ENCODE measurements at places on chromosomes 16 and 17.

- no peak for DNase-seq
Observed at GRCh38 chr17:73640691-73641090, 3.6 kb downstream of the SDK2 start.

DNA sequence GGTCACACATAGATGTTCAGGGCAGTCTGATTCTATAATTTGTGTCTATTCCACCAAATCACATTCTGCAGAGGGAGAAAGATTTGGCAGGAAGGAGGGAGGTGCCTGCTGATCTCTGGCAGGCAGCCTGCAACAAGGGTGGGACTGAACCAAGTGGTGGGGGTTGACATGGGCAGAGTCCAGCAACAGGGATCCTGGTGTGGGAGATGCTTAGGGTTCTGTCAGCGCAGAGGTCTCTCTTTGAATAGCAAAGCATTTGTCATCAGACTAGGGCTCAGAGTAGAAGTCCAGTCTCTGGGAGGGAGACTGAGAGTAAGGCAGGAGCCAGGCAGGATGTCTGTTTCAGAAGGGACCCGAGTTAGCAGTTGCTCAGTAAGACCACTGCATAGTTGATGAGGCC lies 94.6 kb downstream of the UTP18 start:
- DNase-seq = no peak

- DNase-seq = no peak
Observed at GRCh38 chr17:42563143-42563509, 1.2 kb downstream of the COASY start.

- DNase-seq = no peak
Observed at GRCh38 chr17:67656494-67657203, 61.1 kb upstream of the NOL11 start.

DNA sequence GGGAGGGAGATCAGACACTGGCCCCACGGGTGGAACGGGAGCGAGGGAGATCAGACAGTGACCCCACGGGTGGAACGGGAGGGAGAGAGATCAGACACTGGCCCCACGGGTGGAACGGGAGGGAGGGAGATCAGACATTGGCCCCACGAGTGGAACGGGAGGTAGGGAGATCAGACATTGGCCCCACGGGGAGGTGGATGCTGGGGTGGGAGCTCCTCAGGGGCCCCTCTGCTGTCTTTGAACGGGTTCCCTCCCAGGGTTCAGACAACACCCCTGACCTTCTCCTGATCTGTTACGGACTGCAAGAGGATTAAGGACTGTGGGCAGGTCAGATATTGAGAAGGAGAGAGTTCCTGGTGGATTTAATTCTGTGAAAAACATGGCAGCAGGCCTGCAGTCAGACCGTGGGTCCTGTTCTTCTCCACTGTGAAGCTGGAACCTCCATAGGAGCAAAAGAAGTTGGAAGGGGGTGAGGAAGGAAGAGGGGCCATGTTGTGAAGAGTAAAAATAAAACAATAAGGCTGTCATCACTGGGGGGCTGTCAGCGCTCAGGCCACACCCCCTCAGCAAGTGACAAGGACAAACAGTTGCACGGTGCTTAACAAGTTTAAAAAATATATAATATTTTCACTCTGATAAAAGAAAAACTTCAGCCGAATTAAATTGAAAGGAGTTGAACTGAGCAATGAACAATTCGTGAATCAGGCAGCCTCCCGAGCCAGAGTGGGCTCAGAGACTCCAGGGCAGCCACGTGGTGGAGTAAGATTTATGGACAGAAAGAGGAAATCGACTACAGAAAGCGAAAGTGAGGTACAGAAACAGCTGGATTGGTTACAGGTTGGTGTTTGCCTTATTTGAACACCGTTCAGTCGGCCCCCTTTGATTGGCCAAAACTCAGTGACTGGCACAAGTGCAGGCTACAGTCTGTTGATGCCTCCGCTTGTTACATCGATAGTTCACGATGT lies 348.7 kb upstream of the TNRC6C start:
- no peak for DNase-seq

DNA sequence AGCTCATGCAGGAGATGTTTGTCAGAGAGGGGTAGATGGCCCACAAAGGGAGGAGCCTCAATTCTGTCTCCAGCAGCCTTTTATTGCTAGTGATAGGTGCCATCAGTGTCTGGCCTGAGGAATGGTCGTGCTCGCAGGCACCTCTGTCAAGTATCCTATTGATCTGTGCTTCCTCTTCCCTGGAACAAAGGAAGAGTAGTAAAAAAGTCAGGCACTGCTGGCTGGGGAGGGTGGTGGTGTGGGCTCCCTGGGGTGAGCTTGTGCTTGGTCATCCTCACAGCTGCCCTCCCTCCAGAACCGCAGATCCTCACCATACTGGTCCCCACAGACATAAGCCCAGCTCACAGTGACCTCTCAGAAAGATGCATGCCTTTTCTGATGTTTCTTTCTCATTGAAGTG lies 15.0 kb upstream of the SALL1 start:
- DNase-seq = no peak

DNA sequence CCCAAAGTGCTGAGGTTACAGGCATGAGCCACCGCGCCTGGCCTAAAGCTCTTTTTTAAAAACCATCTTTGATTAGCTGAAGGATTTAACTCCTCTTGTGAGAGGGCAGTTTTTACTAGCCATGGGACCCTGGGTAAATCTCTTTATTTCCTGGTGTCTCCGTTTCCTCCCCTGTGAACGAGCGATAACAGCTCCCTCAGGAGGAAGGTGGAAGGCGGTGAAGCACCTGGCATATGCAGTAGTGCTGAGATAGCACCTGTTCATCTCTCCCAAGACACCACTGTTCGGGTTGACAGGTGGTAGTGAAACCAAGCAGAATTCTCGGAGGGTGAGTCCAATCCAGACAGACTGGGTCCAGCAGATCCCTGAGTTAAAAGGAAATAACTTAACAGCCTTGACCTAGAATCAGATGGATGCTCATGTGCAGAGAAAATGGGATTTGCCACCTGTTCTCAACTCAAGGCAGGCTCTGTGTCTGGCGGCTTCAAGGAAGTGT lies 86.2 kb downstream of the CRISPLD2 start:
- DNase-seq = no peak

GRCh38 chr16:69273009-69273408 lies 38.1 kb upstream of the VPS4A start:
- DNase-seq = no peak

Data from substantia nigra (tissue), 51 donors.